ENCODE measurements at places on chromosomes 11 and 22.
A peak's percentile ranks its signal among the peaks of the same experiment; 100 is the strongest.

DNA sequence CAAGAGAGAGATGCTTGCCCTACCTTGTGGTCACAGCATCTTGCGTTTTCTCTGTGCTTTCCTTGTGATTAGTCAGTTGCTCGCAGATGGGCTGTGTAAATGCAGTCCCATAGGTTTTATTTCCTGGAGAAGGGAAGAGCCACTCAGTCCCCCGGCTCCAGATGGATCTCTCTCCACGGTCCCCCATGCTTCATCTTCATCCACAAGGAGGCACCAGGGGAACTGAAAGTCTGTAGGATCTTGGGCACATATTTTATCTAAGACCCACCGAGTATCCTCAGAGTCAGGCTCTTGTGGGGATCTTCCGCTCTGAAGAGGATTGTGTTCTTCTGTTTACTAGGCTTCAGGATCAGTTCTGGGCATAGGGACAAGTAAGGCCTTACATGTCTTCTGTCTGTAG, 66.8 kb upstream of the E2F8 start:
- no peak for DNase-seq

DNA sequence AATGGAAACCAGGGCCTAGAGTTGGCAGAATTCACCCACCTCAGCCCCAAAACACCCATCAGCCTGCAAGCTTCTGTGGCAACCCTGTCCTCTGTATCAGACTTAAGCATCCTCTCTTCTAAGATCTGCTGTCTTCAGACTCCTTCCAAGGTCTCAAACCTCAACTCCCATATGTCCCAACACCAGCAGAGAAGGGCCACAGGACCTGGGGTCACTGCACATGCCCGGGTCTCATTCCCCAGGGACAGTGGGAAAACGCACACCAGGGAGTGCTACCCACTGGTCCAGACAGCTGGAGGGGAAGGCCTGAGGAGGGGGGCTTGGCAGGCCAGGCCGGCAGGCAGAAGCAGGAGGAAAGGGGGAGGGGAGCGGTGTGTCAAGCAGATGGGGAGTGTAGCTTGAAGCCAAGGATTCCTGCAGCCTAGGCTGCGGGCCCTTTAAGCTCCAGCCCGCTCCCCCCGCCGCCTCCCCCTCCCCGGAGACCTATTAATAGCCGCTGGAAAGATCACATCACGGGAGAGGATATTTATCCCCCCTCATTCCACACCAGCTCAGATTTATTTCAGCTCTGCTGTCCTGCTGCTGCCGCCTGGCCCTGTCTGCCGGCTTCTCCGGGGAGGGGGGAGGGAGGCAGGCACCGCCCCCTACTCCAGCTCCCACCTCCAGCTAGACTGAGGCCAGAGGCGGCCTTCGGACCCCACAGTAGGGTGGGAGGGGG, 16.7 kb downstream of the BCL9L start:
- peak; percentile 76 for DNase-seq

GRCh38 chr11:13944016-13944415, 18.5 kb upstream of the SPON1 start:
- DNase-seq: no peak

DNA sequence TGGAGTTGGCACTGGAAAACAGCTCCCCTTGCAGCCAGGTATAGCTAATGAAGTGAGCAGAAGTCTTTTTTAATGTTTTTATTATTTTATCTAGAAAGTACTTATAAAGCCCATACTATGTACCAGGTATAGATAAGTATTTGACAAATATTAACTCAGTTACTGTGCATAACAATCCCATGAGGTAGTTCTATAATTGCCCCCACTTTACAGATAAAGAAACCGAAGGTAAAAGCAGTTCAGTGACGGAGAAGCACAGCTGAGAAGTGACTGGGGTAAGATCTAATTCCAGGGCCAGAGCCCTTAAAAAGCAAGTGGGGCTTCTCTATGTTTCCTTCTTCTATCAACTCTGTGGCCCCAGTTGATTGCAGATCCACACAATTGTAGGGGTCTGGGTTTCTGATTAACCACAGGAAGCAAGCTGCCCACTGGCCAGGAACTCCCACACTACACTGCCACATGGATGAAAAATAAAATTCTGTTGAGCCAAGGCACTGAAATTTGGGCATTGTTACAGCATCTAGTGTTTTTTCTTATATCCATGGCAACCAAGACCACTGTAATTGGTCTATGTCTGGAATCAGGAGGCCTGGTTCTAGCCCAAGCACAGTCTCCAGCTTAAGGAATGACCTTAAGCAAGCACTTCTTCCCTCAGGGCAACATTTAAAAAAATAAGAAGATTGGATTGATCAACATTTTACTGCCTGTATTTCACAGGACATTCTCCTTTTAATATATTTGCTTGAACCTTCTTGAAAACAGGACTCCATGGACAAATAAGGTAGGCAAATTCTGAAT, 55.3 kb upstream of the TEAD1 start:
- no peak for DNase-seq

- peak; percentile 79 for DNase-seq
Observed at GRCh38 chr11:13440100-13440855, 22.7 kb downstream of the BTBD10 start.

- no peak for DNase-seq
Observed at GRCh38 chr11:105000797-105001196, 22.2 kb downstream of the CASP5 start.

DNA sequence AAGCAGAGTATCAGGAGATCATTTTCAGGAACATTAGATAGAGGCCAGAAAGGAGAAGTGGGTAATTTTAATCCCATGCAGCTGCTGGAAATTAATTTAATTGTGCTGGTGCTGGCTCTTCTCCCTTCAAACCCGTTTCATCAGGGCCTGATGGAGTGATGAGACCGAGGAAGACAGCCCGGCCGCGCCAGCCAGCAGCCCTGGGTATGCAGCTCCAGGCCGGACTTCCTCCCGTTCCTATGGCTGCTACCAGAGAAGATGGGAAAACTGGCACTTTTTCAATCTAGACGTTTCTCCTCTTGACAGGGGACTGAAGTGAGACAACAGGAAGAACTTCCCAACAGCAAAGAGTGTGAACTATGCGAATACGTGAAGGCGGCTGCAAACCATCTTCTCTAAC, 24.6 kb upstream of the ZBTB16 start:
- no peak for DNase-seq

DNA sequence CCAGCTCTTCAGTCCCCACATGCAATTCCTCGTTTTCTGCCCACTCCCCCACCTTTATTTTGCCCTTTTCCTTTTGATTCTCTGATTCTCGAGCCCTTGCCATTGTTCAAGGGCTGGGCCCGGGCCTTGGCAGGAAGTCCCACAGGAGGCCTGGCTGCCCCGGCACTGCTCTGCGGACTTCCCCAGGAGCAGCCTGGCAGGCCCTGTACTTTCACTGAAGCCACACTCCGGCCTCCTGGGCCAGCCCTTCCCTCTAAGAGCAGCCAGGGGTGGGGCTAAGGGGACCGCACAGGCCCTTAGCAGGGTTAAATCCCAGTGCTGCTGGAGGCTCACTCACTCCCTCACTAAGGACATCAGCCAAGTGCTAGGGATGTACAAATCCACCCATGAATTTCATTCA, 4.1 kb downstream of the LRRC32 start:
- DNase-seq: no peak

- peak; percentile 91 for DNase-seq
Observed at GRCh38 chr11:60925868-60926267, 1.6 kb downstream of the TMEM132A start.

DNA sequence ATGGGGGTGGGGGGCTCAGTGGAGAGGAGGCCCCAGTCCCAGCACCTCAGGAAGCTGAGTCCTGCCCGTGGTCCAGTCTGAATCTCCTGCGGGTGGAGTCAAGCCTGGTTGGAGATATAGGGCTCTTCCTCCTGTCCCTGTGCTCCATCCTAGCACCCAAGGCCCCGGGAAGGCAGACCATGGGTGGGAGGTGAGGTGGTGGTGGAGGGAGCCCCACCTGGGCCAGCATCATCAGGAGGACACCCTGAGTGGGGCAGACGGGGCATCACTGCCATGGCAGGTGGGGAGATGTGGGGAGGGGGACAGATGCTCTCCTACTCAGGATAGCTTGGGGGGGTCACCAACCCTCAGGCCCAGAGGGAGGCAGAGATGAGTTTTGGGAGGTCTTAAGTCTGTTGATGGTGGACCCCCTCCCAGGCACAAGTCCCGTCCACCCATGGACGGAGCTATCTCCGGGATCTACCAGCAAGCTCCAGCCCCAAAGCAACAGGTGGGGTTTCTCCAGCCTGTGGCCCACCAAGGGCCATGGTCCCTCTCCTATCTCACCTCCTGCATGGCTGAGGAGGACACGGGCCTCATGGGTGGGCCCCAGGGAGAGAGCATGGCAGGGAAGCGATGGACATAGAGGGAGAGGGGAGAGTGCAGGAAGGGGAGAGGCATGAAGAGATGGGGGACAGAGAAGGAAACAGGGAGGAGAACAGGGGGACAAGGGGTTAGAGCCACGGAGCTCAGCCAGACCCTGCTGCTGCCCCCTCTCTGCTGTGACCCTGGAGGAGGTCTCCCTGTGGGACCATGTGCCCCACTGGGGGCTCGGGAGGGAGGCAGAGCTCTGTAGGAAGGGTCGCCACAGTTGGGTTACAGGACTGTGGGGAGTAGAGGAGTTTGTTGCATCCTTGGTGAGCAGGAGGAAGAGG, 1.3 kb downstream of the MRGPRE start:
- no peak for DNase-seq

GRCh38 chr11:79237703-79238102, 203.1 kb downstream of the TENM4 start:
- no peak for DNase-seq

DNA sequence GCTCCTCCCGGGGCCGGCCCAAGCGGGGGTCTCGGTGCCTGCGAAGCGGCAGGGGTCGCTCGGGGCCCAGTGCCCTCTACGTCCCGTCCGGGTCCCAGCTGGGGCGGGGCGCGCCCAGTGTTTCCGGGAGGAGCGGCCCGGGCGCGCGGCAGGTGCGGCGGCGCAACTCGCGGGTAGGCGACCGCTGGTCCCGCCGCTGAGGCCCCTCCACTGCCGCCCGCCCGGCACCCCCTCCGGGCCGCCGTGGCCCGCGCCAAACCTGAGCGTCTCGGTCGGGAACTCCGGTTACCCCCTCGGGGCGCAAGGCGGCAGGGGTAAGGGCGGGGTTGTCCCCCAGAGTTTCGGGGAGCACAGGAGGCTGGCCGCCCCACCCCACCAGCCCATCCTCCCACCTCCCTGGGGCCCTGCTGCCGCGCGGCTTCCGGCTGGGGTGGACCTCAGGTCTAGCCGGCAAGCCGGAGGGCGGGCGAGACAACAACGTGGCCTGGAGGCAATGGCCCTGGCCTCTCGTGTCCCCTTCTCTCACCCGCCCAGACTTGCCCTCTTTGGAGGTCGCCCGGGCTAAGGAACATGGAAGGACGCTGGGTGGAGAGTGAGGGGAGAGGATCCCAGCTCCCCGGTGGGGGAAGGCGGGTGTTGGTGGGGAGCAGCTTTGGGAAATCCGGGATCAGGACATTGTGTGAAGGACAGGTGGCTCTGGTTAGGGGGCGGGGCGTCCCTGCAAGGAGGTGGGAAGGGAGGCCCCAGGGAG, 398 bp upstream of the CRACR2B start:
- DNase-seq: no peak

DNA sequence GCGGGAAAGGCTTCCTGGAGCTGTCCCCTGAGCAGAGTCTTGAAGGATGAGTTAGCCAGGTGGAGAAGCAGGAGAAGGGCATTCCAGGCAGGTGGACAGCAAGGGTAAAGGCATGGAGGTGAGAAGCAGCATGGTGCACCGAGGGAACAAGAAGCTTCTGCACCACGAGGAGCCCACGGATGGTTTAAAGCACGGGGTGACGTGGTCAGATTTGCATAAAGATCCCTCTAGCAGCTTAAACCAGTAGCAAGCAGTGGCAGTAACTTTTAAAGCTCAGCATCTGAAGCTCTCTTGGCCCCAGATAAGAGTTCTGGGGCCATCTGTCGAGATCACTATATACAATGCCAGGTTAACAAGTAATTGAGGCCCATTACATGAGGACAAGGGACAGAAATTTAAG, 36.8 kb downstream of the SERPINH1 start:
- DNase-seq: no peak

GRCh38 chr22:30402028-30402765, 5.4 kb downstream of the SEC14L2 start:
- DNase-seq: no peak

GRCh38 chr11:27909386-27909785, 198.6 kb downstream of the KIF18A start:
- DNase-seq: no peak

DNA sequence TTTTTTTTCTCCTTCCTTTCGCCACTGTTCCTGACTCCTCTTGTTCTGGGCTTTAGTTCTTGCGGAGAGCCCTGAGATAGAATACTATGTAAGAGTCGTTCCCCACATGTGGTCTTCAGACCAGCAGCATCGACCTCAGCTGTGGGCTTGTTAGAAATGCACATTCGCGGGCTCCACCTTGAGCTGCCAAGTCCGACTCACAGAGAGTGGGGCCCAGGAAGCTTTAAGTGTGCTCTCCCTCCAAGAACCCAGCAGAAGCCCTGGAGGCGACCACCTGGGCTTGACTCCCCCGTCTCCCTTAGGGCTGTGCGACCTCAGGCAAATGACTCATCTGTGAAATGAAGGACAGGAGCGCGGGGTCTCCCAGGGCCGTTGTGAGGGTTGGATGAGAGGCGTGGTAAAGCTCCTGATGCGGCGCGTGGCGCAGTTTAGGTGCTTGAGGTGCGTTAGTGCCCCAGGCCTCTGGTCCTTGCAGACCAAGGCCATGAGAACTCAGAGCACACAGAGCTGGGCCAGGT, 18.8 kb downstream of the SAMM50 start:
- DNase-seq: no peak

DNA sequence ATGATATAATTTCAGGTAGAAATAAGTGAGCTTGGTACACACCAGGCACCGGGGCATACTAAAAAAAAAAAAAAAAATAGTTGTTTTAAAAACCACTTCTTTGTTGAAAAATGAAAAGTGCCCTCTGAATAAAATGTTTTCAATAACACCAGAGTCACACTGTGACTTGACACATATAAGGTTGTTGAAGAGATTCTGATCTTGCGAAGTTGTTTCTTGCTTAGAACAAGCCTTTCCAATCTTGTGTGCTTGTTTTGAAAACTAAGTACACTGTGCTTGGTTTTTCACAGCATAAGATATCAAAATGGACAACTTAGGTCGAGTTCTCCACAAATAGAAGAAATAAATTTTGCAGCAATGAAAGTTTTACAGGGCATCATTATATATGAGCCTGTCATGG, 17.0 kb downstream of the PDGFD start:
- no peak for DNase-seq

DNA sequence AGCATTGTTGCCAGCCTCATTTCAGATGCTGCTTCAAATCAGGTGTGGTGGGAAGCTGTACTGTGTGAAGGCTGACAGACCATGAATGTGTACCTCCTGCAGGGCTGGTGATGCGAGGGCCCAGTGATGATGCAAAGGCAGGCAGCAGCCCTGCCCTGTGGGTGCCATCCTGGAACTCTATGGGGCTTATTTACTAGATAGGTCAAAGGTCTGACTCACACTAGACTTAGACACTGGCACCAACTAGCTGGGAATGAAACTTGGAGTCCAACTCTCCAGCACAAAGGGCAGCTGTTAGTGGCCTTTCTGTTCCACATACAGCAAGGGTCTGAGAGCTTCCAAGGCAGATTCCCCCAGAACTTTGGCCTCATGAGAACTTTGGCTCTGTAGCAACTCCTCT, 138.4 kb downstream of the TTC17 start:
- no peak for DNase-seq

- DNase-seq: no peak
Observed at GRCh38 chr11:91707652-91708482, 516.8 kb upstream of the FAT3 start.

- DNase-seq: no peak
Observed at GRCh38 chr11:134369656-134370525, 38.1 kb downstream of the GLB1L2 start.

GRCh38 chr11:18527512-18527911, 770 bp upstream of the TSG101 start:
- peak; percentile 66 for DNase-seq
